ENCODE measurements at places on chromosomes 13 and 19. TPM values are rescaled to one million over a fixed set of nuclear protein-coding genes. Genes with fewer than 3 reads are reported as not detected.

DNA sequence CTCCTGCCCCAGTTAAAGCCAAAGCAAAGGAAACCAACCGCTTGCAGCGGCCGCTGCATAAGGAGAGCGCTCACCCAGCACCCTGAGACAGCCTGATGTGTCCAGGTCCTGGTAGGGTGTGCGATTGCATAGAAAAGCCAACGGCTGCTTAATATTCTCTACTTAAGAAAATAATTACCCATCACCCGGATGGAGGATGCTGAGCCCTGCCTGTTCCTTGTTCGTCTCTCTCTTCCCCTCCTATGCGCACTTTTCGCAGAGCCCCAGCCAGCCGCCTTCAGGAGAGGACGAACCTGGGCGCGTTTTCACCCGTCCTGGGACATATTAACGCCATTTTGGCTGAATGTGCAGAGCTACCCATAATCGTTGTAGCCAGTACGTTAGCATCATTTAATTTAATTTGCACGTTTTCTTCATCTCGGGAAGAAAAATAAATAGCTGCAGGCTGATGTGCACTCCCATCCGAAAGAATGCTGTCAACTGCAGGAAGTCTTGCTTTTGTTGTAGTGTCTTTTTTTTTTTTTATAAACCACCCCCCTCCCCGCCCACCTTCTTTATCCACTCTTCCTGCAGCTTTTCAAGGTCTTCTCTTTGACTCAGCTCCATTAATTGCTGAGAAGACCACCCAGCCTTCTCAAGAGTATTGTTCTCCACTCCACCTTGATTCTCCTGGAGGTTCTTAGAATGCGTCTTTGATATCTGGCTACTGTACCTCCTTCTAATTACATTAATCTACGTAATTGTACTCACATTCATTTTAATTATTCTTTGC lies 214.5 kb downstream of the TEX29 start:
- DNase-seq, result no peak

- no peak for DNase-seq
Observed at GRCh38 chr13:51360489-51360888, 21.0 kb downstream of the SERPINE3 start.

GRCh38 chr13:30300596-30300995 lies 6.8 kb downstream of the KATNAL1 start:
- DNase-seq, result no peak

MCEMP1 gene
- 0.67 TPM for total RNA-seq

DNA sequence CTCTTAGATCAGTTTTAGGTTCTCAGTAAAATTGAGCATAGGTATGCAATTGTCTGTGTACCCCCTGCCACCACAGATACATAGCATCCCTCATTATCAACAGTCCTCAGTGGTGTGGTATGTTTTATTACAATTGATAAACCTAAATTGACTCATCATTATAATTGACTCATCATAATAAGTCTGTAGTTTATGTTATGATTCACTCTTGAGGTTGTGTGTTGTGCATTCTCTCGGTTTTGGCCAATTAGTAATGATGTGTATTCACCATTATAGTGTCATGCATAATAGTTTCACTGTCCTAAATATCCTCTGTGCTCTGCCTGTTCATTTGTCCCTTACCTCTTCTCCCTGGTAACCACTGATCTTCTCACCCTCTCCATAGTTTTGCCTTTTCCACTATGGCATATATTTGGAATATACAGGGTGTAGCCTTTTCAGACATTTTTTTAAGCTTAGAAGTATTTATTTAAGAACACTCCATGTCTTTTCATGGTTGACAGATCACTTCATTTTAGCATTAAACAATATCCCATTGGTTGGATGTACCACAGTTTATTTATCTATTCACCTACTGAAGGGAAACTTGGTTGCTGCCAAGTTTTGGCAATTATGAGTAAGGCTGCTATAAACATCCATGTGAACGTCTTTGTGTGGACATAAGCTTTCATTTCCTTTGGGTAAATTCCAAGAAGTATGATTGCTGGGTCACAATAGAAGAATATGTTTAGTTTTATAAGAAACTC lies 1620.6 kb upstream of the MIR17HG start:
- DNase-seq, result no peak

- DNase-seq, result no peak
Observed at GRCh38 chr13:30378191-30378590, 44.1 kb upstream of the UBE2L5 start.

DNA sequence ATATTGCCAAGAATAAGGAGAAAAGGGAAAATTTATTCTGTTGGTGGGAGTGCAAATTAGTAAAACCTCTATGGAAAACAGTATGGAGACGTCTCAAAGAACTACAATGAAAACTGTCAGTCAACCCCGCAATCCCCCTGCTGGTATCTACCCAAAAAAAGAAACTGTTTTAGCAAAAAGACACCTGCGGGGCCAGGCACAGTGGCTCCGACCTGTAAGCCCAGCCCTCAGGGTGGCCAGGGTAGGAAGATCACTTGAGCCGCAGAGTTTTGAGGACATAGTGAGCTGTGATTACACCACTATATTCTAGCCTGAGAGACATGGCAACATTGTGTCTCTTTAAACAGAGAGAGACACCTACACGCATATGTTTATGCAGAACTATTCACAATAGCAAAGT lies 37.5 kb upstream of the SLITRK1 start:
- DNase-seq, result no peak

KIR2DL1 gene
- not detected for total RNA-seq
